ENCODE measurements at places on chromosomes 13 and 19. TPM values are rescaled to one million over a fixed set of nuclear protein-coding genes. Genes with fewer than 3 reads are reported as not detected.

Gene CEACAM16
- not detected for total RNA-seq

Gene MBD3L3
- total RNA-seq = not detected

Gene TNFRSF19
- total RNA-seq = 0.50 TPM

Gene AXL
- total RNA-seq = 40.2 TPM

Gene OR7D2
- not detected for total RNA-seq

Gene LYPD5
- total RNA-seq = 16.4 TPM

Gene MYADM
- total RNA-seq = 13.2 TPM

Gene SH2D3A
- 56.4 TPM for total RNA-seq

Gene RFPL4A
- not detected for total RNA-seq

Gene FREM2
- 0.07 TPM for total RNA-seq

Gene DHDH
- 1.6 TPM for total RNA-seq

Gene ZIC5
- total RNA-seq = not detected

Gene SPTBN4
- total RNA-seq = 0.36 TPM

Gene C2CD4C
- total RNA-seq = 0.21 TPM

Gene GAS6
- 34.9 TPM for total RNA-seq

Gene KANK2
- 14.7 TPM for total RNA-seq

Gene PSG5
- 0.21 TPM for total RNA-seq

Gene ACER1
- total RNA-seq = not detected

Gene TMPRSS9
- not detected for total RNA-seq

Gene PSG1
- not detected for total RNA-seq

Data from nasal cavity respiratory epithelium epithelial cell of viscerocranial mucosa (primary cell).